ENCODE measurements at places on chromosomes 13 and 19. TPM values are rescaled to one million over a fixed set of nuclear protein-coding genes. Genes with fewer than 3 reads are reported as not detected.

The SYCN gene
- not detected for total RNA-seq

The PLPP2 gene
- total RNA-seq = 5.3 TPM

The DHDH gene
- 2.3 TPM for total RNA-seq

The LRRC63 gene
- 1.8 TPM for total RNA-seq

The ZNF724 gene
- total RNA-seq = 20.5 TPM

The U2AF1L4 gene
- 10.8 TPM for total RNA-seq

The SERP2 gene
- total RNA-seq = 22.1 TPM

The CDX2 gene
- total RNA-seq = not detected

The TBXA2R gene
- 1.4 TPM for total RNA-seq

The FGF21 gene
- not detected for total RNA-seq

The STOML3 gene
- 1.6 TPM for total RNA-seq

The NR2F6 gene
- total RNA-seq = 13.6 TPM

The RPS16 gene
- total RNA-seq = 146 TPM

The LILRB1 gene
- total RNA-seq = 0.46 TPM

The FUT2 gene
- 0.46 TPM for total RNA-seq

The LGALS7B gene
- not detected for total RNA-seq

The PCDH8 gene
- 34.6 TPM for total RNA-seq

The TDRD3 gene
- 84.7 TPM for total RNA-seq

The SPPL2B gene
- total RNA-seq = 29.3 TPM

The ADM5 gene
- 1.4 TPM for total RNA-seq

The PCCA gene
- total RNA-seq = 219 TPM

The LCP1 gene
- 13.4 TPM for total RNA-seq

The KIR2DL3 gene
- total RNA-seq = not detected

The ACTMAP gene
- total RNA-seq = 0.46 TPM

The ZNF8 gene
- total RNA-seq = 14.1 TPM

The CBARP gene
- 12.9 TPM for total RNA-seq

The DPF1 gene
- 43.8 TPM for total RNA-seq

The ZSCAN22 gene
- 2.5 TPM for total RNA-seq

The QPCTL gene
- total RNA-seq = 4.4 TPM

The CEACAM21 gene
- 18.0 TPM for total RNA-seq

The PAK4 gene
- 2.5 TPM for total RNA-seq

The RAB3D gene
- total RNA-seq = 28.8 TPM

The MBD3L5 gene
- not detected for total RNA-seq

The KLK11 gene
- total RNA-seq = not detected

The ZNF17 gene
- total RNA-seq = 30.7 TPM

The C19orf38 gene
- 1.2 TPM for total RNA-seq

The GIPC3 gene
- total RNA-seq = 0.23 TPM

The ZNF28 gene
- total RNA-seq = 29.3 TPM

The CATSPERD gene
- 0.23 TPM for total RNA-seq

The RTBDN gene
- 1.8 TPM for total RNA-seq

The TMIGD2 gene
- total RNA-seq = 1.4 TPM

The KCNK6 gene
- total RNA-seq = 0.23 TPM

The GMIP gene
- total RNA-seq = 16.8 TPM

The FPR3 gene
- 0.46 TPM for total RNA-seq

The STAP2 gene
- total RNA-seq = 0.69 TPM

The KLF1 gene
- 0.69 TPM for total RNA-seq

The C1QTNF9 gene
- total RNA-seq = 0.23 TPM

The KIR3DL2 gene
- not detected for total RNA-seq

The P2RY11 gene
- total RNA-seq = 6.5 TPM

The MTMR6 gene
- total RNA-seq = 38.1 TPM

The FGF9 gene
- total RNA-seq = 20.3 TPM

All from diencephalon (tissue), 1 donor.